PC-9 (cell line): ENCODE measurements at places on chromosomes 1 and 21. TPM values are rescaled to one million over a fixed set of nuclear protein-coding genes. Genes with fewer than 3 reads are reported as not detected.

The CELSR2 gene
- 19.0 and 19.5 TPM in 2 replicates for total RNA-seq

The CACHD1 gene
- 3.1 and 3.8 TPM in 2 replicates for total RNA-seq

DNA sequence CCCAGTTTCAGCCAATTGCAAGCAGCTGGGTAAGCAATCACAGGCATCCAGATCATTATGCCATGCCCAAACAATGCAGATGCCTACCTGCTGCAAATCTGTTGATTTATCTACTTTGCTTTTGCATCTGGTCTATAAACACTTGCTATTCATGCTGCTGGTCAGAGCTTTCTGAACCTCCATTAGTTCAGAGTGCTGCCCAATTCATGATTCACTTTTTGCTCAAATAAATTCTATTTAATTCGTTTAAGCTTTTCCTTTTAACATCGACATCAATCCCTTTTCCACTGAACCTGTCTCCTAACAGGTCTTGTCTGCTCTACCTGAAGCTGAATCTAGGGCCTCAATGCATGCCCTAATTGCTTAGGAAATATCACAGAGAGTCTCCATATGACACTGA is 99.4 kb upstream of the C1orf87 start:
- DNase-seq = no peak

GRCh38 chr1:13663969-13664368 is 36.0 kb upstream of the PRDM2 start:
- no peak for DNase-seq
